ENCODE measurements at places on chromosomes 12 and 14. TPM values are rescaled to one million over a fixed set of nuclear protein-coding genes. Genes with fewer than 3 reads are reported as not detected.

Gene PTCSC3
- 0.69 TPM for total RNA-seq

Gene KERA
- 0.23 TPM for total RNA-seq

Gene BLOC1S1
- 27.7 TPM for total RNA-seq

Gene SERPINA3
- total RNA-seq: 2.5 TPM

Gene KLRC2
- total RNA-seq: 4.4 TPM

Gene HHIPL1
- 6.9 TPM for total RNA-seq

Gene RNASE3
- total RNA-seq: not detected

Gene CEBPE
- not detected for total RNA-seq

Gene HOXC12
- total RNA-seq: not detected

Gene ESRRB
- total RNA-seq: 0.92 TPM

Gene NEUROD4
- total RNA-seq: 0.23 TPM

Gene KCNA5
- 12.9 TPM for total RNA-seq

Gene SYT1
- 235 TPM for total RNA-seq

Gene SRRM4
- 11.5 TPM for total RNA-seq

Gene SERPINA10
- total RNA-seq: not detected

Gene GRIN2B
- total RNA-seq: 97.1 TPM

Gene TAS2R13
- 4.8 TPM for total RNA-seq

Gene BEST3
- 11.5 TPM for total RNA-seq
